8988T (cell line): ENCODE measurements at places on chromosomes 2 and 18.

DNA sequence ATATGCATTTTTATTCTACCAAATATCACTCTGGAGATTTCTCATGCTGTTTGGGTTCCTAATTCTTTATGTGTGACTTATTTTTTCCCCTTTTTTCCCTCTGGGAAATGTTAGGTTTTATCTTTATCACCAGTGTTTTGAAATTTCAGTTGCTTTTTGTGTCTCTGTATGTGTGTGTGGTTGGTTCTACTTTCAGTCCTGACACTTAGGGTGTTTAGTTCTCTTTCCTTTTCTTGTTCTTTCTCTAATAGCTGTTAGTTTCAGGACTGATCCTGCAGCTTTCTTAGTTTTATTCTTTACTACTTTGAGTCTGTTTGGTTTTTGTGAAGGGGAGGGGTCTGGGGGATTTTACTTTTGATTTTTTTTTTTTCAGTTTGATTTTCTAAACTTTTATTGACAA, 23.1 kb downstream of the PPM1B start:
- no peak for DNase-seq

DNA sequence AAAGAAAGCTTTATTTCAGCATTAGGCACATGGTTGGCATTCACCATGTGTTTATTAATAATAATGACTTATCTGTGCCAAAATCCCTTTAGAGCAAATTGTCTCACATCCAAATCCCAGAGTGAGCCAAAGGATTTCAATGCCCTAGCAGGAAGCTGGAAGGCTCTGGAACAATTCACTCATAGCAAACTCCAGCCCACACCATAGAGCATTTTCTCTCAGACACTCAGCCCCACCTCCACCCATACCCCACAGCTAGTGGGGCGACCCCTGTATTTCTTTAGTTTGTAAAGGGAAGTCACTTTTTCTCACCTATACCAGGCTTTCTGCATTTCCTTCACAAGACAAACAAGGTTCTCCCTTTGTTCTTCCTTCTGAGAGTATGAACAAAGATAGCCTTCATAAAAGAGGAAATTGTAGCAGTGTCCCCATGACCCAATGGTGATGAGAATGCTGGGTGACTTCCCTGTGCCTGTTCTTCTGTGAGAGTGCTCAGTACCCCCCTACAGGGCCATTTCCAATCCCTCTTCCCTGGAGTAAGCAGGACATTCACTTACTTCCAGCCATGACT, 100.1 kb upstream of the APCDD1 start:
- DNase-seq: no peak

DNA sequence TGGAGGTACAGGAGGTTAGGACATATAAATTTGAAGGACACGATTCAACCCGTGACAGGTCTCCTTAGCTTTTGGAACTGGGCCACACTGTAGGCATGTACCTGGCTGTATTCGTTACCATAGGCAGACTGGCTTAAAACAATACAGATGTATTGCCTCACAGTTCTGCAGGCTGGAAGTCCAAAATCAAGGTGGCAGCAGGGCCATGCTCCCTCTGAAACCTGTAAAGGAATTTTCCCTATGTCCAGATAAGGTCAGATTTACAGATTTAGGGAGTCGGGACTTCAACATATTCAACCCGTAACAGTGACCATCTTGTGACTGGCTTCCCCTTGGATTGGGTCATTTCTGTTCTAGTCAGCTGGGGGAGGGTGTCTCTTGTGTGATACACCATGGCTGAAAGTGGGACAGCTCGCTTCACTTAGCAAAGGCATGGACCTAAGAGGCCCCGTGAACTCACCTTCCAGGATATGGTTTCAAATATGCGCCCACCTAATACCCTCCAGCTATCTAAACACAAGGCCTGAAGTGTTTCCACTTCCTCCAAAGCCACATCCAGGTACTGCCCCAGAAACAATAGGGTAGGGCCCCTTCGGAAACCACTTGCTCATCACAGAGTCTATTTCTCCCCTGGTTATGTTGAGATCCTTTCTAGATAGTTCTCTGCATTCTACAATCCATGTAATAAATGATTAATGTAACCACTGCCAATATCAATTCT, 85.0 kb downstream of the ZCCHC2 start:
- DNase-seq: no peak

DNA sequence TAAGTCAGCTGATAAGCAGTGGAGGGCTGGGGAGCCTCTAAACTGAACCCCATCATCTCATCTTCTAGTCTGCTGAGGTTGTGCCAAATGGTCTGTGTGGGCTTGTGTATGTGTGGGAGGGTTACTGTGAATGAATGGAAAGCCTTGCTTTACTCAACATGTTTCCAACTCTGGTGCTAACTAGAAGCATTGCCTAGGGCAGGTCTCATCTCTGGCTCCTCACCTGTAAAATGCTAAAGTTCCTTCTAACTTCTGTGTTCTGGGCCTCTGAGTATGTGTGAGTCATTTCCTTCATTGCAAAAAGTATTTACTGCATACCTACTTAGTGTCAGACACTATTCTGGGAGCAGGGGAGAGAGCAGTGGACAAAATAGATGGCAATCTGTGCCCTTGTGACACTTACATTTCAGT, 1.3 kb downstream of the LIPG start:
- no peak for DNase-seq

GRCh38 chr2:149000158-149000938, 38.2 kb upstream of the LYPD6B start:
- no peak for DNase-seq

DNA sequence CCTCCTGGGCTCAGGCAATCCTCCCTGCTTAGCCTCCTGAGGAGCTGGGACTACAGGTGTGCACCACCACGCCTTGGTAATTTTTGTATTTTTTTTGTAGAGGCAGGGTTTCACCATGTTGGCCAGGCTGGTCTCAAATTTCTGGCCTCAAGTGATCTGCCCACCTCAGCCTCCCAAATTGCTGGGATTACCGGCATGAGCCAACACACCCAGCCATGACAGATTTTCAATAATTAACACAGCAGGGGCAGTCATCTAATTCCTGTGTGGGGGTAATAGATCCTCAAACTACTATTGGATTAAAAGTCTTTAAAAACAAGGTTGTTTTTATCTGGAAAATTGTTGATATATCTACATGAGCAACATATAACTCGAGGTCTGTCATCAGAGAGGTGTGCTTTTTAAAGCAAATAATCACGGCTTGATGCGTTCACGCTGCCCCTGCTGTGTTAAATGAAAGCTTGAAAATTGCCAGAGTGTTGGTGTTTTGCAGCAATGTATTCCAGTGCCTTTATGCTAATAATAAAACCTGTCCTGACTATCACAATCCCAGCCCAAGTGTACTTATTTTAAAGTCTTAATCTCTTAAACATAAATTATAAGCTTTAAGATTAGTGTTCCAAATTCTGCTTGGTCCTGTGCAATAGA, 35.6 kb upstream of the ASB1 start:
- DNase-seq: no peak

DNA sequence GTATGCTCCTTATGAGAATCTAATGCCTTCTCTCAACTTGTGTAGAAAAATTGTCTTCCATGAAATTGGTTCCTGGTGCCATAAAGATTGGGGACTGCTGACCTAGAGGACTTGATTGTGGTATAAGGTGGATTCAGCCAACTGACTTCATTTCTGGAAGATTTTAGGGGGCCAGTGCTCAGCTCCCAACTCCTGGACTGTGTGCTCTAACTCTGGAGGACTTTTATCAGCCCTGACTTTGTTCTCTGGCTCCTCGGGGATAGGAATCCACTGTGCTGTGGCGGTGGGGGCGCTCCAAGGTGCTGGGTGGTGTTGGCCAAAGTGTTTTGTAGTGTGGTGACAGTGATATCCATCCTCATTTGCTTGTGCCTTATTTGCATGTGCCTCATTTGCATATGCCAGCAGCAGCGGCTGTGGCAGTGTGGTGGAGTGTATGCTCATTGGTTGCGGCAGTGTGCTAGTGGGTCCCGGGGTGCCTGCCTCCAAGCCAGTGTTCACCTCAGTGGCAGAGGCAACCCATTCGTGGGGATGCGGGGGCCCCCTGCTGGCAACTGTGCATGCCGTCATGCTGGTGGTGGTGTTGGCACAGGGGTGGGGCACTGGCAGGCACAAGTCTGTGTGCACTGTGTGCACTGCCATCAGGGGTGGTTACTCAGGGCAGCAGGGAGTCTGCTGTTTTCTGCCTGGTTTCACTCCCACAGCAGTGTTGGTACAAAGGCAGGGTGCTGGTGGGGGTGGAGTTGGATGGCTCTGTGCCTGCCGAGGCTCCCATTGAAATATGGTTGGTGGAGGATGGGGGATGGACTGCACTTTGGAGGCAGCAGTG, 19.6 kb downstream of the EHBP1 start:
- DNase-seq: peak; percentile 24

DNA sequence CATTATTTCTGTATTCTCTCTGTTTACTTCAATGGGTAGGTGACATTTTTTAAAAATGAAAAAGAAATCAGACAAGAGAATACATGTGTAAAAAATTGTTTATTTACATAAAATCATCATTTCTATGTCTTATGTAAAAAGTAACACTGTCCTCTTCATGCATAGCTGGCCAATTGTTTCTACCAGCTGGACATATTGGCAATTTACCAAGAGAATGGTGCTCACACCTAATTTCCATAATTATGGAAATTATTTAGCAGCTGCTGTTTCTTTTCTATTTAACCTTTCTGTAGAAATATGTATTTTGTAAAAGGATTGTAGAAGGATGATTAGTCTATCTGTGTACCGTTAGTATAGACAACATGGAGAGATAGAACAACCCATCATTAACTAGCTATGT, 791.9 kb downstream of the TRIB2 start:
- no peak for DNase-seq

DNA sequence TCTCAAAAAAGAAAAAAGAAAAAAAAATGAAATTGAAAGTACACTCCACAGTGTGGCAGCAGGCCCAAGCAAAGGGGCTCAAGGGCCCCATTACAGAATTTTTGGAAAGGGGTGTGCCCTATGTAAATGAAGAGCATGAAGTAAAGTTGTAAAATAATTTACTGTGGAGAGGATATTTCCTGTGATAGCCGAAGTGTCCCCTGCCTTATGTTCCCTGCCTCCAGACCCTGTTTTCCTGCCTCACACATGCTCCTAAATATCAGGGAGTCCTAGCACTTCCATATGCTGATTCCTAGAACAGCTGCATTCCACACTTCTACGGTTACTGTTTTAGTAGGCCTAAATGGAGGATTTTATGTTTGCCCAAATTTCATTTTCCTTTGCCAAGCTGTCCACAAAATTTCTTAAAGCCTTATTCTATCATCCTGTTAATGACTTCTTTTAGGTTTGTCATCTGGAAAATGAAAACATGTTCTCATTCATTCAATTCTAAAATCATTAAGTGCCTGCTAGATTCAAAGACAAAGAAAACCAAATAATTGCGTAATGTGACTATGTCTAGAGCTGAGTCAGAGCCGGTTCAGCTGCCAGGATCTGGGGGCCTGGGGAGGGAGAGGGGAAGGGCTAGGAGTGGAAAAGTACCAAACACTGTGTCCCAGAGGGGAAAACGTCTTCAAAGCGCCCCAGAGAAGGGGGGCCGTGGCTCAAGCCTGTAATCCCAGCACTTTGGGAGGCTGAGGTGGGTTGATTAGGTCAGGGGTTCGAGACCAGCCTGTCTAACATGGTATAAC, 25.9 kb upstream of the IMPA2 start:
- no peak for DNase-seq

- DNase-seq: no peak
Measured at GRCh38 chr2:67311536-67311935, 85.6 kb upstream of the ETAA1 start.

- DNase-seq: peak; percentile 76
Measured at GRCh38 chr2:27095745-27096651, 9.4 kb downstream of the KHK start.

GRCh38 chr2:215845839-215846586, 167.3 kb downstream of the MREG start:
- no peak for DNase-seq

- no peak for DNase-seq
Measured at GRCh38 chr2:86672027-86672545, 48.0 kb upstream of the RMND5A start.

- DNase-seq: no peak
Measured at GRCh38 chr2:72078773-72079172, 68.9 kb downstream of the CYP26B1 start.

GRCh38 chr2:81901017-81901416, 1596.5 kb upstream of the LRRTM1 start:
- no peak for DNase-seq

DNA sequence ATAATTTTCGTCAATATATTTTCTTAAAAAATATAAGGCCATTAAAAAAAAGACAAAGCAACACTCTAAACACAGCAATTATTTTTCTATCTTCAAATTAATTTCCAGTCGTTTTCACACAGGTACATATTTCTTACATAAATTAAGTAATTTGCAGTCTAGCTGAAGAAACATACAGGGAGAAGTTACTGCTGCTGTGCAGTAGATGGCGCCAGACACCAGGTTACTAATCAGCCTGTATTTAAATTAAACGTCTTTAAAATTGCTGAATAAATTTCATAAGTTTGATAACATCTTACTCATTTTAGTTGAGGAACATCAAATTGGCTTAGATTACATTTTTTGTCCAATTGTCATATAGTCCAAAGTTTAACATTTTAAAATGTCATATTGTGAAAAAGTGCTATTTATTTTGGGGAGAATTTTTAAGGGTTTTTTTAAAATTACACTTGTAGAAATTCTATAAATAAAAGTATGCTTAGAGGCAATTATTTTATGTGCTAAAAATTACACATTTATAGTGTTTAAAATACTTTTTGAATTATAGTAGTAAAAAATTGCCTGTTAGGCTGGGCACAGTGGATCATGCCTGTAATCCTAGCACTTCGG, 88.4 kb downstream of the PMAIP1 start:
- no peak for DNase-seq

DNA sequence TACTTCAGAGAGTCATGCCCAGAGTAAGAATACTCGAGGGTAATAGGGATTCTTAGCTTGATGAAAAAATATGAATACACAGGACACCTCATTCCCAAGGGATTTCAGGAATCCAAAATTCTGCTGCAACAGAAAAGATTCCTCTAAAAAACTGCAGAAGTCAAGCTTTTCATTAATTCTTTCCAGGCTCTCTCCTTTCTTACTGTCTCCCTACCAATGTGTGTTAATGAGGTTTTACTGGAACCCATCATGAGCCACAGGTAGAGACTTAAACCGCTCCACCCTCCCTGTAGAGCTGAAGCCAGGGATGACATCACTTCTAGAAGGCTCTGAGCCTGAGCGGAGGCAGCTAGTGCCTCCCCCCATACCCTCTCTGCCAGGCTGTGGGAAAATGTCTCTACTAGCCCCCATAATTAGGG, 3.4 kb downstream of the SDC1 start:
- no peak for DNase-seq

DNA sequence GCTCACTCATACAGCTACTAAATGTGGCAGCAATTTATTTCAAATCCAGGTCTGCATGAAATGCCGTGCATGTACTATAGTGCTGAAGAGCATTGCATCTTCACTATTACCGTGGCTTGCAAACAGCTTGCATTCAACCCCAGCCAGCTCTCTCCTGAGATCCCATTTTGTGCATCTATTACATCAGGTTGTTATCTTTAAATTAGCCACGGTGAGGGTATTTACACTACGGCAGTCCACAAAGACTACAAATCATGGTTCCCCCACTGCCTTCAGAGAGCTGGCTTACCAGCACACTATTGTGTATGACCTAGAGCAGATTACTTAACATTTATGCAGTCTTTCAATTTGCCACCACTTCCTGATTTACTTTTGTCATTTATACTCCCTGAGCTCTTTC, 621.3 kb upstream of the LRATD1 start:
- DNase-seq: no peak

GRCh38 chr18:80143881-80144280, 34.8 kb downstream of the ADNP2 start:
- DNase-seq: no peak
